ENCODE measurements at places on chromosomes 2 and 18.
A peak's percentile ranks its signal among the peaks of the same experiment; 100 is the strongest.

DNA sequence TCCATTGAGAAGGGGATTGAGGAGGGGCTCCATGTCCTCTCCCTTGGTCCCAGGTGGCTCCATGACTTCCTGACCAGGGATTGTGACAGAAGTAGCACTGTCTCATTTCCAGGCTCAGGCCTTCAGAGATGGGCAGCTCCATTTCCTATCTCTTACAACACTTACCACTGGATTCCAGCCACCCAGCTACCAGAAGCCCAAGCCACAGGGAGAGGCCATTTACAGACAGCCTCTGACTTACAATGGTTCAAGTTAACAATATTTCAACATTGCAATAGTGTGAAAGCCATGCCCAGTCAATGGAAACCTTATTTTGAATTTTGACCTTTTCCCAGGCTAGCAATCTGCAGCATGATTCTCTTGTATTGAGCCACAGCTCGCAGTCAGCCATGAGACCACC is 164.9 kb upstream of the AGAP1 start:
- H3K4me1 ChIP-seq = no peaks in the 10 kb centered on the region
- no peak for DNase-seq
- H3K27me3 ChIP-seq = peaks cover 40% of the 10 kb centered on the region
- H3K36me3 ChIP-seq = no peaks in the 10 kb centered on the region

GRCh38 chr2:39666491-39667101 is 879 bp downstream of the TMEM178A start:
- DNase-seq = no peak
- H3K4me1 ChIP-seq = peaks cover 27% of the 10 kb centered on the region
- H3K36me3 ChIP-seq = no peaks in the 10 kb centered on the region
- peak overlapping the region; percentile 81 for H3K4me3 ChIP-seq
- no peaks in the 10 kb centered on the region for H3K27me3 ChIP-seq

- H3K27ac ChIP-seq = no peak overlapping the region
- DNase-seq = no peak
Observed at GRCh38 chr2:200203381-200203827, 103.1 kb upstream of the SPATS2L start.

- no peak overlapping the region for H3K4me3 ChIP-seq
- H3K36me3 ChIP-seq = no peaks in the 10 kb centered on the region
- peaks cover 8% of the 10 kb centered on the region for H3K27me3 ChIP-seq
- no peak for DNase-seq
Observed at GRCh38 chr2:68744366-68744912, 9.8 kb downstream of the ARHGAP25 start.

DNA sequence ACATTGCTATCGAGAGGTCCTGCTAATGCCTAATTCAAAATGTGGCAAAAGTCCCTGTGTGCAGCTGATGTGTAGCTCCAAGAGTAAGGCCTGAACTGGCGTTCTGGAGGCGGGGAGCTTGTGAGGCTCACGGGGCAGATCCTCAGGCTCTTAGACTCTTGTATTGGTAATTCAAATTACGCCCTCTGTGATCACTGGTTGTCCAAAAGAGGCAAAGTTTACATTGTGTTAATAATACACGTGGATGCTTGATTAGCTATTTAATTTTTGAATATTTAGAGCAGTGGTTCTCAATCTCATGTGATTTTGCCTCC is 12.4 kb upstream of the CRYGA start:
- H3K27me3 ChIP-seq = peaks cover 3% of the 10 kb centered on the region
- no peak overlapping the region for H3K4me3 ChIP-seq
- no peak for DNase-seq
- no peaks in the 10 kb centered on the region for H3K4me1 ChIP-seq
- H3K36me3 ChIP-seq = no peaks in the 10 kb centered on the region

DNA sequence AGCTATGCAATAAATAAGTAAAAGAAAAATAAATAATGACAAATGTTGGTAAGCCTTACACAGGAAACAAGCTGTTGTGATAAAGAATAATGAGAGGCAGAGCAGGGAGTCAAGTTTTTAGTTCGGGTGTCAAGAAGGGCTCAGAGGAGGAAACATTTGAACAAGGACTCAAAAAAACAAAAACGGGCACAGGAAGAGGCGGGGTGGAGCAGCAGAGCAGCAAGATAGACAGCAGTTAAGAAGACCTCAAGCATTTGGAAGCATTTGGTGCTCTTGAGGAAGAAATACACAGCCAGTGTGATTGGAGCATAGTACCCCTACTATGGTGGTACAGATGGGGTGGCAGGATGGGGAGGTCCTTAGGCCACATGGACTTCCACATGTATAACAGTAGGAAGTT is 2.8 kb downstream of the TMEM169 start:
- DNase-seq = no peak
- H3K27ac ChIP-seq = no peak overlapping the region
- no peaks in the 10 kb centered on the region for H3K27me3 ChIP-seq

DNA sequence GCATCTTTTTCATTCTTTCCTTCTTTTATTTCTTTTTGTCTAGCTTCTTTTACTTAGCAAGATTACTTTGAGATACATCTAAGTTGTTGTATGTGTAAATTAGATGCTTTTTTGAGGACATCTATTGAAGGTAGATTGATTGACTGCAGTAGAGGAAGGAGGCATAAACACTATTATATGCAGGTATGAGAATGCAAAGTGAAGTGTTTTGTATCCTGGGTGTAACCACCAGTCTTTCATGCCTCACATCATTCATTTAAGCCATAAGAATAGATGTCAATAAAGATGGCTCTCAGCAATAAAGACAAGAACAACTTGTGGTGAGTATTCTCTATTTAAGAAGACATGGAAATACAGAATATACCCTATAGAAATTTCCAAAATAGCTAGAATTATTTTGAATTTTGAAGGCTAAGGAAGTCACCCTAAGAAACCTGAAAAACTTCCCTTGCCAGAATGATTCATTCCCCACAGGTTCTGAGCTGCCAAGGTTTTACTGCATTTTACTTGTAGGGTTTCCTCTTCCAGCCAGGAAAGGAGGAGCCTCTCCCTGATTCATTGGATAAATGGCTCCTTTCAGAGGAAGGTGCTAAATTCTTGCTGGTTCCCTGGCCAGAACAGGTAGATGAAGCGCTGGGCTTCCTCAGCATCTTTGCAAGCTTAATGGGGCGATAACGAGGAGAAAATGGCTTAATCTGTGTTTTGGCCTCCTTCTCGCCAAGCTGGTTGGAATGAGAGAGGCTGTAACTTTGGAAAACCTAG is 279.8 kb upstream of the SLC14A2 start:
- H3K4me3 ChIP-seq = no peak overlapping the region
- no peaks in the 10 kb centered on the region for H3K36me3 ChIP-seq
- no peak for DNase-seq
- no peak overlapping the region for H3K27ac ChIP-seq
- no peaks in the 10 kb centered on the region for H3K4me1 ChIP-seq
- H3K27me3 ChIP-seq = peaks cover 33% of the 10 kb centered on the region

- H3K27ac ChIP-seq = no peak overlapping the region
- peaks cover 66% of the 10 kb centered on the region for H3K36me3 ChIP-seq
- H3K4me3 ChIP-seq = no peak overlapping the region
Observed at GRCh38 chr18:63409301-63409700, 13.0 kb downstream of the VPS4B start.

- H3K4me3 ChIP-seq = no peak overlapping the region
- DNase-seq = no peak
- H3K27me3 ChIP-seq = no peaks in the 10 kb centered on the region
Observed at GRCh38 chr18:36776650-36777049, 52.2 kb downstream of the TPGS2 start.

DNA sequence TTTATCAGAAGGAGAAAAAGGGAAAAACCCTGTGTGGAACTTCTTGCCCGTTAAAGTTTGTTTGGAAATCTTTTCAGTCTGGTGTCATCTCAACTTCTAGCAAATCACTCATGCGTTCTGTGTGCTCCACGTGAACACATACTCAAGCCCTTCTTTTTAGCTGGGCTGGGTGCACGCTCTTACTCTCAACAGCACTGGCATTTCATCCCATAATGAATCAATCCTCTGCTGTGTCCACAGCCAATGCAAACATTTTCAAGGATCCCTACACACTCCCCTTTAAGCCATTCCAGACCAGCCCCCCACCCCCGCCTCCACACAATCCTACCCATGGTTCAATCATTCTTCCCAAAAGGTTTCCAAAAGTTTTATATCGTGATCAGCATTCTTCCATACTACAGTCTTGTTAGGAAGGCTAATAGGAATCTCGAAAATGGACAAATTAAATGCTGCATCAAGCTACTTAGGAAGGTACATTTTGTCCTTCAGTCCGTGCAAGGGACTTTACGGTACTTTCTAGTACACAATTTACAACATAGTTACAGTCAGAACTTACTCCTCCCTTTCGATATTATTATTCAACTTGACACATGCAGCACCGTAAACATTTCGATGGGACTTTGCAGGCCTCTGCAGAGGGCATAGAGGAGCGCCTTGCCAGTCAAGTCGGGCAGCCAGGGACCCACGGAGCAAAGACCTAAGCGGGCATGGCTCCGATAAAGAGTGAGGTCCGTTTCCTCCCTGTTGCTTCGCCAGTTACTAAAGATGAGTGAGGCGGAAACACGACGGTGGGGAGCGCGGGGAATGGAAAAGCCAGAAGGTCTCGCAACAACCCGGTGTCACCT is 1.4 kb downstream of the PTGR3 start:
- peak overlapping the region; percentile 99 for H3K27ac ChIP-seq
- H3K4me1 ChIP-seq = peaks cover 86% of the 10 kb centered on the region

GRCh38 chr2:110104025-110104771 is 11.4 kb downstream of the MALL start:
- no peaks in the 10 kb centered on the region for H3K27me3 ChIP-seq
- DNase-seq = no peak
- no peak overlapping the region for H3K4me3 ChIP-seq
- H3K4me1 ChIP-seq = peaks cover 73% of the 10 kb centered on the region

GRCh38 chr2:15744820-15745219 is 153.2 kb downstream of the DDX1 start:
- no peaks in the 10 kb centered on the region for H3K27me3 ChIP-seq
- peaks cover 22% of the 10 kb centered on the region for H3K4me1 ChIP-seq
- DNase-seq = no peak
- H3K36me3 ChIP-seq = no peaks in the 10 kb centered on the region

- peak; percentile 7 for DNase-seq
- H3K4me3 ChIP-seq = no peak overlapping the region
- H3K27me3 ChIP-seq = no peaks in the 10 kb centered on the region
- H3K27ac ChIP-seq = peak overlapping the region; percentile 89
- H3K36me3 ChIP-seq = no peaks in the 10 kb centered on the region
Observed at GRCh38 chr2:218022131-218022850, 19.5 kb upstream of the TNS1 start.

- no peaks in the 10 kb centered on the region for H3K36me3 ChIP-seq
- no peak for DNase-seq
- H3K27ac ChIP-seq = no peak overlapping the region
- H3K27me3 ChIP-seq = no peaks in the 10 kb centered on the region
Observed at GRCh38 chr2:23574919-23575654, 190.1 kb downstream of the KLHL29 start.

DNA sequence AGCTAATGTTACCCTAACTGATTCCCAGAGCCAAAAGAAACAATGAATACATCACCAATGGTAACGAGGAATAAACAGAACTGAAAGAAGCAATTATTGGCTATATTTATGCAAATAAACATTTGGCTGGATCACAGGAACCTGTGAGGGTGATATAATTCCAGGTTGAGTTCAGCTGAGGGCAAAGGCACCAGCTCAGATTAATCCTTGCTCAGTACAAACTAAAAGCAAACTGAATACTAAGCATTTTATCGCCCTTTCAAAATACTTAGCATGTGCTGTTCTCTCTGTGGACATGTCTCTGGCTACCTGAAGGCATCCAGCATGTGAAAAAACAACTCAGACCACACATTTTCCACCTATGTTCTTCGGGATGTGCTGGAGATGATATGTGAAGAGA is 791.7 kb downstream of the METTL4 start:
- H3K36me3 ChIP-seq = no peaks in the 10 kb centered on the region
- DNase-seq = no peak
- peaks cover 29% of the 10 kb centered on the region for H3K4me1 ChIP-seq

- H3K27me3 ChIP-seq = no peaks in the 10 kb centered on the region
- no peak overlapping the region for H3K4me3 ChIP-seq
- H3K27ac ChIP-seq = no peak overlapping the region
- DNase-seq = no peak
- H3K36me3 ChIP-seq = no peaks in the 10 kb centered on the region
Observed at GRCh38 chr18:8765783-8766463, 60.6 kb downstream of the MTCL1 start.

DNA sequence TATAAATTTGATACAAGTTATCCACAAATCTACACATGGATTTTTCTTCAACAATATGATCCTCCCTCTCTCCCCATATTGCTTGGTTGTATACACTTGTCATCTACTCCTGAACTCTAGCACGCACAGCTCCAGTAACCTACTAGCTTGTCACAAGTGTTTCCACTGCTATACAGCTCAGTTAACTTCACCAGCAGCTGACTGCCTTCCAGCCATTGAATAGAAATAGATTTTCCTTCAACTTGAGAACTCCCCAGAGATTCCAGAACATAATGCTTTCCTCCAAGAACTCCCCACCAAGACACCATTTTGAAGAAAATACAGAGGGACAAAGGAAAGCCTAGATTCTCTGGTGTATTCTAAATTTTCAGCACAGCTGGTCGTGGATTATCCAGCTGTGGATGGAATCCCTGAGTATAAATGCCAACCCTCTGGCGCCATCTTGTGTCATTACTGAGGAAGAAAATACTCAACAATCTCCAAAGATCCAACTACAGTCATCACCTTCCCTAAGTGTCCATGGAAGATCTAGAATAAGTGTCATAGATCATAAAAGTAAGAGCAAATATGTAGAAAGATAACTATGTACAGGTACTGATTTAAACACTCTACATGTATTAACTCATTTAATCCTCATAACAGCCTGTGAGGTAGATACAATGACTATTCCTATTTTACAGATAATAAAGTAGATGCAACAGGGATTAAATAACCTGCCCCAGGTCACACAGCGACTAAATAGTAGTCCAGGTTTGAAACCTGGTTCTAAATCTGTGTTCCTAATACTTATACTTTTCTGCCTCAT is 156.7 kb downstream of the ARHGAP28 start:
- no peaks in the 10 kb centered on the region for H3K4me1 ChIP-seq
- no peak overlapping the region for H3K27ac ChIP-seq
- H3K4me3 ChIP-seq = no peak overlapping the region
- no peaks in the 10 kb centered on the region for H3K27me3 ChIP-seq
- no peak for DNase-seq

DNA sequence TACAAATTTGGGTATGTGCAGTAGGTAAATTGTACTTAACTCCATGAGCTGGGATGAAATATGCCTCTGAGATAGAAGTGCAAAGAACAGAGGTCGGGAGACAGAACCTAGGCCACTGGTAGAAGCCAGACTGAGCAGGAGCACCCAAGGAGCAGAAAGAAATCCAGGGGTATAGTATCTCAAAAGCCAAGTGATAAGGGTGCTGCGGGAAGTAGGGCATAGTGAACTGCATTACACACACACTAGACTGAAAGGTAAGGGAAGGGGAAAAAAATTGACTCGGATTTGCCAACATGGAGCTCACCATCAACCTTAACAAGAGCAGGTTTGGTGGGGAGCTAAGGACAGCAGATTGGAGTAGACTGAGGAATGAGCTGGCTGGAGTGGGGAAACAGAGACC is 89.3 kb upstream of the TMEM247 start:
- H3K27ac ChIP-seq = peak overlapping the region; percentile 71
- H3K27me3 ChIP-seq = no peaks in the 10 kb centered on the region

Data from left ventricle myocardium inferior (tissue), 1 donor.